ENCODE measurements at places on chromosomes 12 and 14.
A peak's percentile ranks its signal among the peaks of the same experiment; 100 is the strongest.

GRCh38 chr12:96472384-96472783 lies 17.0 kb upstream of the CFAP54 start:
- DNase-seq, result no peak

- no peak for DNase-seq
Observed at GRCh38 chr12:127396734-127397133, 870.2 kb upstream of the TMEM132C start.

DNA sequence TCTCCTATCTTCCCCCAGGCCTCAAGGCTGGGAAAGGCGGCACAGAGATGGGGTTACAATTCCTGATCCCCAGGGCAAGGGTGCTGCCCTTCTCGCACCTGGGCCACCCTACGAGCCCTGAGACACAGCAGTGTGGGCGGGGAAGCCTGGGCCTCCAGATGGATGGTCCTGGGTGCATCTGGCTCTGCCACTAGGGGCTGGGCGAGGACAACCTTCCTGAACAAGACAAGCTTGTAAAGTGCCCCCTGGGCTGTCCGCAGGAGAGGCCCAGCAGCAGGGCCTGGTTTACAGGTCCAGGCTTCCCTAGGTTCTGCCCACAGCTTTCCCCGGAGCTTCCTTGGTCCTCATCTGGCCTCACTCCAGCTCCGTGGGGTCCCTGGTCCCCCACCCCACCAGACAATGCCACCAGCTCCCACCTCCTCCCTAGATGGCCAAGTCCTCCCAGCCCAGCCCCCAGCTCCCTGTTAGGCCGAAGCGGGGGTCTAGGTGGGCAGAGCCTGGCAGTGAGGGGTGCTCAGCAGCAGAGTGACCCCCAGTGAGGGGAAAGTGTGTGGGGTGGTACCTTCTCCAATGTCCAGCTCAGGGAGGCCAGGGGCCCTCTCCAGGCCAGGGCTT lies 8.9 kb downstream of the ARL6IP4 start:
- peak; percentile 90 for DNase-seq

DNA sequence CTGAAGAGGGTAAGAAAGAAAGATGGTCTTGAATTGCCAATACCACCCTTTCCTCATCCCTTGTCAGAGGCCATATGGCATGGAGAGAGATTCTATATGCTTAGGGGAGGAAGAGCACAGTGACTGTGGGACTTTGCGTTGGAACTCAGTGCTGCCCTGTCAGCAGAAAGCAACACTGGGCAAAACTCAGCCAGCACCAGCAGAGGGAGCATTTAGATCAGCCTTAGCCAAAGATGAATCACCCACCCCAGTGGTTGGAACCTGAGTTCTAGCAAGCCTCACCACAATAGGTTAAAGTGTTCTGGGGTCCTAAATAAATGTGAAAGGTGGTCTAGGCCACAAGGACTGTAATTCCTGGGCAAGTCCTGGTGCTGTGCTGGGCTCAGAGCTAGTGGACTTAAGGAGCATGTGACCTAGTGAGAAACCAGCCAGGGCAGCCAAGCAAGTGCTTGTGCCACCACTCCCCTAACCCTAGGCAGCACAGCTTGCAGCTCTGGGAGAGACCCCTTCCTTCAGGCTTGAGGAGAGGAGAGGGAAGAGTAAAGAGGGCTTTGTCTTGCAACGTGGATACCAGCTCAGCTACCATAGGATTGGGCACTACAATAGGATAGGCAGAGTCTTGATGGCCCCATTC lies 11.4 kb upstream of the BCAT1 start:
- no peak for DNase-seq

- no peak for DNase-seq
Observed at GRCh38 chr12:15209782-15210181, 11.4 kb downstream of the RERG start.

DNA sequence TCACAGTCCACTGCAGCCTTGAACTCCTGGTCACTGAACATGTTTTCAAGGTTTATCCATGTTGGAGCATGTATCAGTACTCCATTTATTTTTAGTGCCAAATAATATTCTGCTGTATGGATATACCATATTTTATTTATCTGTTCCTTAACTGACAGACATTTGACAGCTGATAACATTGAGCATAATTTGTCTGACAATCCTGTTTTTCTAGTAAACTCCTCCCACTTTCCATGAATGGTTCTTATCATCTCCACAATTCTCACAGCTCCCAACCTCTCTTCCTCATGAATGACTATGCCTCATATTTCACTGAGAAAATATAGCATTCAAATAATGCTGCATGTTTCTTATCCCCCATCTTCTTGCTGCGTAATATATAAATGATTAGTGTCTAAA lies 33.3 kb downstream of the COCH start:
- no peak for DNase-seq

- DNase-seq, result no peak
Observed at GRCh38 chr12:31773223-31773750, 44.5 kb upstream of the AMN1 start.

GRCh38 chr12:21938879-21939278 lies 2.3 kb downstream of the ABCC9 start:
- DNase-seq, result no peak

GRCh38 chr12:73867147-73867546 lies 670.5 kb upstream of the ATXN7L3B start:
- no peak for DNase-seq

GRCh38 chr12:11486623-11487444 lies 91.5 kb upstream of the PRB2 start:
- DNase-seq, result no peak

DNA sequence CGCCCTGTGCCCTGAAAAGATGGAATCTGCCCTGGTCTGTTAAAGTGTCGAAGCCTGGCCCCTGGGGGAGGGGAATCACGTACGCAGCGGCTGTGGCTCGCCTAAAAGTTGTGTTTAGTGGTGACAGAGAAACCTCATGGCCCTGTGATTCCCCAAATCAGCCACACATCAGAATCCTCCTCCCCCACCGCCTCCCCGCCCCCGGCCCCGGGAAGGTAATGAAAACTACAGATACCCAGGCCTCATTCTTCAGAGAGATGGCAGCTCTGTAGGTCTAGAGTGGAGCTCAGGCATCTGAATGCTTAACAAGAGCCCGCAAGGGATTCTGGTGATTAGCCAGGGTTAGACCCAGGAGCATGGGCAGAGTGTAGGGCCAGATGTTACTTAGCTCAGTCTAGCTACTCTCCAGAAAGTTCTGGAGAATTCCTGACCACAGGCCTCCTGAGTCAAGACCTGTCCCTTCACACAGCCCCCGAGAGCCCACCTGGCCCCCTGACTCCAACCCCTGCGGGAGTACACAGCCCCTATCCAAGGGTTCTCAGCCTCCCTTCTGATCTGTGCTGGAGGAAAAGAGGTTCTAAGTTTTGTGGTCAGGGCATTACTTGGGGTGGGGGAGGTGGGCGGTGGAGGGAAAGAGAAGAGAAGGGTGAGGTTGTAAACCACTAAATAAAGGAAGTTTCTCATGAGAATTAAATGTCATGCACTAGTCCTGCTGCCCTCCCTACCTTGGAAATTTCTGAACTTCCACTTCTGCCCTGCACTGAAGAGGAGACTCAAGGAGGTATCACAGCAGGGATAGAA lies 114.8 kb downstream of the PLXNC1 start:
- DNase-seq, result no peak

GRCh38 chr12:89319606-89320005 lies 32.7 kb downstream of the DUSP6 start:
- no peak for DNase-seq

DNA sequence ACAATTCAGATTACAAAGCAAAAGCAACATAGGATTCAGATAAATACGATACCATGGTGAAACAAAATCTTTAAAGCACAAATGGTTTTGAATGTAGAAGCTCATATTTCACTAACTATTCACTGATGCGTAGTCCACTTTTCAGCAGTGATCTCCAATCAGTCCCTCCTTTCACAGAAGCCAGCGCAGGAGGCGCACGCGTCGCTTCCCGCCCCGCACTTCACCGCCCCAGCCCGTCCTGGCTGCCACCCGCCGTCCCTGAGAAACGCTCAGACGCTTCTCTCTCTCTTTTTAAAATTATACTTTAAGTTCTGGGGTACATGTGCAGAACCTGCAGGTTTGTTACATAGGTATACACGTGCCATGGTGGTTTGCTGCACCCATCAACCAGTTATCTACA lies 19.8 kb upstream of the CHFR start:
- no peak for DNase-seq

DNA sequence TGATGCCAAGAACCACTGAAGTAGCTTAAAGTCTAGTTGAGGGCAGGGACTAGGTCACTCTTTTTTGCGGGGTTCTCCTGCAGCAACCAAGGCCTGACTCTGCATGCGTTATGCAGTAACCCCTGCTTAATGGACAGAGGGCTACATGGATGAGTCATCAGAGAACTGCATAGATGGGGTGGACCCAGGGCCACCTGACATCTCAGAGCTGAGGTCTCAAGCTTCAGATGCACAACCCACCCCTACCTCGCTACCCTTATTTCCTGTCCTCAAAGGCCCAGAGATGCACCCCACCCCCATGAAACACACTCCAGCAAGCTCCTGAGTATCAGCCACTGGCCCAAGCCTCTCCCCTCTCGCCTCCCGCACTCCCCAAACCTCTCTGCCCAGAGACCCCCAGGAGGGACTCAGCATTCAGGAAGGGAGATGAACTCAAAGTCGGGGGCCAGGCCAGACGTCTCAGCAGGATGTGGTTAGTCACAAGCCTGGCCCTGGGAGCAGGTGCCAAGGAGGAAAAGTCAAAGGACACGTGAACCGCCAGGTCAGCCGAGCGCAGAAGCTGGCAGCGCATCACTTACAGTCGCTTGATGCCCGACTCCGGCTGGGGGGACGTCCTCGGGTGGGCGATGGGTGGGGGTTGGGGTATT lies 25.8 kb downstream of the SNRNP35 start:
- DNase-seq, result no peak

DNA sequence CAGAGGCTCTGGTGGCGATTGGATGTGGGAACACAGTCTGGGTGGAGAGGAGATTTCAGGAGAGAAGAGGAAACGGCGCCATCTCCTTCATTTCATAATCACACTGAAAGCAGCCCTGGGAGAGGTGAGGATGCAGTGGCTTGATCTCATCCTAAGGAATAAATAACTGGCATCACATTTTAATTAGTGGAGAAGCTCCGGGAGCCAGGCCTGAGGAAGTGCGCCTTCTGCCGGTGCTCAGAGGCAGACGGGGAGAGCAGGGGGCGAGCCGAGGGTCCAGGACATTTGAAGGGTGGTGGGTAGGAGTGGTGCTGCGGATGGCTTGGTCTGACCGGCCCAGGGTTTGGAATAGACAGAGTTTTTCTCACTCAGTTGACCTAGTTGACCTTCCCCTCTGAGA lies 265.0 kb downstream of the CACNA1C start:
- DNase-seq, result no peak

DNA sequence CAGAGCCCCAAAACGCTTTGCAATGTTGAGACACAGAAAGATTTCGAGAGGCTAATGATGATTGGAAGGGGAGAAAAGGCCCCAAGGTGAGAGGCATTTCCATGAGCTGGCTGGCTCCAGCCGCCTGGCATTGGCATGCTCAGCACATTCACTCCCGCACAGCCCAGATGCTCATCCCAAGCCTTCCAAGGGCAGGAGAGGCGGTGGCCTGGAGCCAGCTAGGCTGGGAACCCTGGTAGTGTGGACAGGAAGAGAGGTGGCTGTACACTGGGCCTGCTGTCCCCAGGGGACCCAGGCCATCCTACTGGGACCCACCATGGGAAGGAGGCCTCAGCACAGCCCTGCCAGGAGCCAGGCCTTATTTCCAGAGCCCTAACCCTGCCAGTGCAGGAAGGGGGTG lies 72.2 kb downstream of the SPTB start:
- no peak for DNase-seq

DNA sequence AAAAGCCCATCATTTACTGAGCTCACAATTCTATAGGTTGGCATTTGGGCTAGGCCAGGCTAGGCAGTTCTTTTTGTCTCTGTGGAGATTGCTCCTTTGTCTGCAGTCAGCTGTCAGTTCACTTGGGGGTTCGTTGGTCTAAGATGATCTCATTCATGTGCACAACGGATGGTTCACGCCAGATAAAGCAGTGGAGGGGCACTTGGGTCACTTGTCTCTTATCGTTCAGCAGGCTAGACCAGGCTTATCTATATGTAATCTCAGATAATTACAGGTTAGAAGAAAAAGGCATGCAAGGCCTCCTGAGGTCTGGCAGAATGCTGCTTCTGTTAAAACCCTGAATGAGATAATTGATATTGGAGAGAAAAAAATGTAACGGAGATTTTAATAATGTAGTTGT lies 119.0 kb upstream of the ATP2B1 start:
- no peak for DNase-seq

DNA sequence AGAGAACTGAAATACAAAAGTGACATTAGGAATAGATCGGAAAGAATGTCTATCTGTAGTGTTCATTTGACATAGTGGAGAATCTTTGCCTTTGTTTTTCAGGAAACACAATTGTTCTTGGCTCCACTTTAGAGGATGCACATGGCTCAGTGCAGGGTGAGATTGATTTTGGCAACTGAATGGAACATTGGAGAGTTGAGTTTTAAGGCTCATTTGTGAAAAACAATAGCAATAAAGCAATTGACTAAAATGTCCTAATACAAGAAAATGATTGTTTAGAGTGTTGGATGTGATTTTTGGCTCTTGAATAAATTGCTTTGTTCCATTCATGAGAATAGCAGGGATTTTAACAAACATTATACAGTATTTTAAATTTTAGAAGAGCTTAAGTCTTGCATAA lies 116.4 kb downstream of the SLC38A1 start:
- no peak for DNase-seq

DNA sequence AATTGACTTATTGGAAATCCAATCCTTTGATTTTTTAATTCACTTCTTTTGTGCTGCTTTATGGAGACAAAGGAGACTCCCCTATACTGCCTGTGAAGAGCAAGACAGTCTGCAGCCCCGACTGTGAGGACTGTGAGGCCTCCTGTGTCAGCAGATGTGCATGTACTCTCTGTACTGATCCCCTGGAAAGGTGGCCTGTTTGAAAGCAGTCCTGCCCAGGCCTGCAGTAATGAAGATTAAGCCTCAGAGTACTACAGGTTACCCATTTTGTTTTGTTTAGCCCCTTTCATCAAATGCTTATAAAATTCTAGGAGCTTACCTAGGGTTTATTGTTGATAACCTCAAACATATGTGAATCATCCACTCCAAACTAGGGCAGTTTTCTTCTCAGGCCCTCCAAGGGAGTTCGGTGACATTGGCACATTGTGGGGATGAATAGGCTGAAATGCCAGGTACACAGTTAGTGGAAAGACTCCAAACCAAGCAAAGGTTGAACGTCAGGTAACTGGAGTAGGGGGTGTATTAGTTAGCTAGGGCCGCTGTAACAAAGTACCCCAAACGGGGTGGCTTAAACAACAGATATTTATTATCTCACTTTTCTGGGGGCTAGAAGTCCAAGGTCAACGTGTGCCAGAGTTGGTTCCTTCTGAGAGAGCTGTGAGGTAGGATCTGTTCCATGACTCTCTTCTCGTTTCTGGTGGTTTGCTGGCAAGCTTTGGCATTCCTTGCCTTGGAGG lies 208.7 kb upstream of the BCL2L14 start:
- DNase-seq, result no peak

Measured in 8988T (cell line).